ENCODE measurements at places on chromosomes 3 and 15.

DNA sequence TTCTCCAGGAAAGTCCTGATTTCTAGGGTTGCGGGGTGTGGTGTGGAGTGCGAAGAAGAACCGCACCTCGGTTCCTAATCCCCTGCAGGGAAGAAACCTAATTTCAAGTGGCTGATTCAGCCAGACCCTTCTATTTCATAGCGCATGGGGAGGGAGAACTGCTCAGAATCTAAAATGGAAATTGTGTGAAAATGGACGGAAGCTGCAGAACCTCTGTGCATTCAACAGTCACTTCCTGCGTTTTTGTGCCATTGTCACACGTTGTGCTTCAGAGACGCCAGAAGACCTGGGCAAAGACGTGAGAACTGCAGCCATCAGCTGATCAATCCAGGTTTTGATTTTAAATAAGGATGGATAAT, 1.2 kb downstream of the SIDT1 start:
- peak; percentile 61 for DNase-seq

DNA sequence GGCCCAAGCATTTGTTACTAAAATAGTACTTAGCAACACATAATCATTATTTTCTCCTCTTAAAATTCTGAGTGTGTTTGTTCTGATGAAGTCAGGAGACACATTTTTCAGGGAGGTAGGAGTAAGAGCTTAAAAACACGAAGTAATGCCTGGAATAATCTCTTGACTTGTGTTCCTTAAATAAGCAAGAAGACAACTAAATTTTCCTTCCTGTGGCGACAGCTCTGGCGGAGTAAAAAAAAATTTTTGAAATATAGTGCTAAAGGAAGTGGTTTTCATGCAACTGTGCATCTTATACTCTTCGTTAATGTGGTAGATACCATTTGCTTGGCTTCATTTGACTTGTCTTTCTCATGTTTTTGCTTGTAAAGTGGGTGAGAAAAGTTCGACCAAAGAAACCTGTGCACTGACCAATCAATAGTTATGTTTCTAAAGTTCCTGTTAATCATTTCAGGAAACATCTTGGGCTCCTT, 11.1 kb upstream of the MBNL1 start:
- peak; percentile 85 for DNase-seq

GRCh38 chr3:149199474-149199873, 22.2 kb downstream of the CP start:
- DNase-seq = no peak

GRCh38 chr3:196354132-196354531, 15.9 kb upstream of the TM4SF19 start:
- no peak for DNase-seq

DNA sequence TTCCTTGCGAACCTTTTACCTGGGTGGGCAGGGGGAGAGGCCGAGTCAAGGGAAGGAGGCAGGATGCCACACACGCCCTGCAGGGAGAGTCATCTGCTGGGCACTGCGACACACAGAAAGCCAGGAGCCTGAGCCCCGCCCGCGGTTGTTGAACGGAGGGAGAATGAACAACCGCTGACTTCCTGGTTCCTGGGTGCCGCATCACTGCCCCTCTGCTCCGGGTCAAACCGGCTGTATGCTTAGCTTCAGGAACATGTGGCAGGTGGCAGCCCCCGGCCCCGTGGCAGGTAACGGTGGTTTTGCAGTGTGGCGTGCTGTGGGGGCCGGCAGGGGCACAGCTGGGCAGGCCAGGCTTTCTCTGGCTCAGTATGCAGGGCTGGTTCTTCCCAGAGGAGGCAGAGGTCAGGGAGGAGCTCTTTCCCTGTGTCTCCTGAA, 33.4 kb downstream of the APBA2 start:
- peak; percentile 5 for DNase-seq

Measured in activated CD4-positive, alpha-beta T cell treated with anti-CD3 and anti-CD28 coated beads, Interleukin-2, amount 50 U/mL, for 16 hours (primary cell).